Activated T-helper 2 cell treated with anti-CD3 and anti-CD28 coated beads, Interferon-gamma antibody, Interleukin-2, Interleukin-4, amounts not matched to agents 10 μg/mL and 5 μg/mL and 100 μg/mL, durations not matched to agents 14 hours and 24 hours and 36 hours (primary cell): ENCODE measurements at places on chromosomes 12 and 14. TPM values are rescaled to one million over a fixed set of nuclear protein-coding genes. Genes with fewer than 3 reads are reported as not detected.

Gene KLHDC1
- total RNA-seq, result 0.78 and 0.96 TPM in 2 replicates

- no peaks in the 10 kb centered on the region for H3K4me1 ChIP-seq
- no peak overlapping the region for H3K27ac ChIP-seq
- no peaks in the 10 kb centered on the region for H3K27me3 ChIP-seq
- no peaks in the 10 kb centered on the region for H3K36me3 ChIP-seq
These were observed 44.4 kb upstream of the ALG10 start for GRCh38 chr12:33977887-33978286.

- H3K36me3 ChIP-seq, result no peaks in the 10 kb centered on the region
- no peak overlapping the region for H3K27ac ChIP-seq
- H3K4me3 ChIP-seq, result no peak overlapping the region
- H3K27me3 ChIP-seq, result peaks cover 23% of the 10 kb centered on the region
- DNase-seq, result no peak
- no peaks in the 10 kb centered on the region for H3K4me1 ChIP-seq
These were observed 39.3 kb downstream of the CCDC177 start for GRCh38 chr14:69535230-69535848.

GRCh38 chr14:27090716-27091115 is 492.9 kb upstream of the NOVA1 start:
- H3K36me3 ChIP-seq, result no peaks in the 10 kb centered on the region
- no peaks in the 10 kb centered on the region for H3K27me3 ChIP-seq
- no peak for DNase-seq
- no peak overlapping the region for H3K27ac ChIP-seq

DNA sequence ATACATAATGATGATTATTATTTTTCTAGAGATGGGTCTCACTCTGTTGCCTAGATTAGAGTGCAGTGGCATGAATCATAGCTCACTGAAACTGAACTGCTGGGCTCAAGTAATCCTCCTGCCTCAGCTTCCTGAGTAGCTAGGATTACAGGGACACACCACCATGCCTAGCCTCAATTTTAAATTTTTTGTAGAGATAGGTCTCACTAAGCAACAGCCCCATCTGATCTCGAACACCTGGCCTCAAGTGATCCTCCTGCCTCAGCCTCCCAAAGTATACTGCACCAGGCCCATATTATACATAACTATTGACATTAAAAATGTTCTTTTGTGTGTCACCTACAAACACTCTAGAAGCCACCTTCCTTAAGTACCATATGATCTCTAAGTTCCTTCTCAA is 3.4 kb downstream of the TXNRD1 start:
- no peaks in the 10 kb centered on the region for H3K36me3 ChIP-seq
- peaks cover 45% of the 10 kb centered on the region for H3K4me1 ChIP-seq
- no peak for DNase-seq
- H3K27ac ChIP-seq, result peak overlapping the region; percentile 77
- peak overlapping the region; percentile 10 for H3K4me3 ChIP-seq

DNA sequence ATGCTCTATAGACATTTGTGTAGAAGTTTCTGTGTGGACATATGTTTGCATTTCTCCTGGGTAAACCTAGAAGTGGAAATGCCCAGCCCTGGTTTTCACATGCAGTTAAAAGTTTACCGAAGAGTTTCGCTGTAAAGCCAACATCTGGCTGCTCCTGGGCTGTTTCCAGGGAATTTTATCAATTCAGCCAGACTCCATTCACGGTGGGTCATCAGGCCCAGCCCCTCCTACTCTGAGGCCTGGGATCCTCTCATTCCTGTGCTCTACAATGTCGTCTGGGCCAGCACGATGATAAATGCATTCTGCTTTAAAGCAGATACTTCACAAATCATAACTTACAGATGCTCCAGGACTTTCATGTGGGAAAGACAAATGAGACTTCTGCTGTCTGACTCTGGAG is 7.1 kb downstream of the NUAK1 start:
- no peaks in the 10 kb centered on the region for H3K36me3 ChIP-seq
- peaks cover 30% of the 10 kb centered on the region for H3K27me3 ChIP-seq
- no peak for DNase-seq
- H3K27ac ChIP-seq, result no peak overlapping the region
- H3K4me3 ChIP-seq, result no peak overlapping the region
- H3K4me1 ChIP-seq, result no peaks in the 10 kb centered on the region

GRCh38 chr12:59398164-59398563 is 197.7 kb upstream of the SLC16A7 start:
- H3K27me3 ChIP-seq, result peaks cover 19% of the 10 kb centered on the region
- no peak overlapping the region for H3K4me3 ChIP-seq
- H3K36me3 ChIP-seq, result no peaks in the 10 kb centered on the region
